Mesothelial cell of epicardium (in vitro differentiated cells): ENCODE measurements at places on chromosomes 4 and X. TPM values are rescaled to one million over a fixed set of nuclear protein-coding genes. Genes with fewer than 3 reads are reported as not detected.

DNA sequence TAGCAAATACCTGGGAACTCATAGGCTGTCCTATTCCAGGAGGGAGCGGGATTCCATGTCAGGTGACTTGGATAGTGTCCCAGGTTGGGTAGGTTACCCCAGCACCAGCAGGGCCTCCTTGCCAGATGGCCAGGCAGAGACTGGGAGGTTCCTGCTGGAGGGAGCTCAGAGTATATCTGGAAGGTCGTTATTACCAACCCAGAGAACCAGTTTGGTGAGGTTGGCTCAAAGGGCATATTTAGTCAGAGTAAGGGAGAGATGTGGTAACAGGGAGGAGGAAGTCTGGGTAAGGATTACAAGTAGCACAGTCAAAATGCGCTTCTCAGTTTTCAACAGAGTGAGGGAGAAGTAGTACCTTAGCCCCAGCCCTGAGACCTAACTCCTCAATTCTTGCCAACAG lies 53.3 kb upstream of the LNX1 start:
- no peak overlapping the region for H3K4me3 ChIP-seq
- DNase-seq: no peak
- no peaks in the 10 kb centered on the region for H3K36me3 ChIP-seq
- H3K27me3 ChIP-seq: no peaks in the 10 kb centered on the region
- no peak overlapping the region for H3K27ac ChIP-seq
- peaks cover 20% of the 10 kb centered on the region for H3K4me1 ChIP-seq

DNA sequence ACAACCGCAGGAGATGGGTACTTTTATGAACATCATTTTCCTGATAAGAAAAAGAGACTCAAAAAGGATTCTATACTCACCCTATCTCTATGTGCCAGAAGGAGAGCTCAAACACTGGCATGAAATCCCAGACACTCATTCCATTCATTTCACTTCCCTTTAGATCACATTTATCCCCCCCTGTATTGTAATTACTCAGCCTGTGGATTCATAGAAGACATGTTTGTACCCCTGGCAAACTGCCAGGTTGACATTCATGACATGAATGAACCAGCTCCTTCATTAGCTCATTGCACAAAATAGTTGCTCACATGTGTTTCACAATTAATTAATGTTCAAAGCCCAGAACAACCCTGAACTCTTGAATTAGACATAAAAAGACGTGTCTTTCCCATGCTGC lies 4.9 kb downstream of the SMR3A start:
- no peaks in the 10 kb centered on the region for H3K36me3 ChIP-seq
- peaks cover 8% of the 10 kb centered on the region for H3K4me1 ChIP-seq
- no peak overlapping the region for H3K4me3 ChIP-seq
- H3K27me3 ChIP-seq: peaks cover 3% of the 10 kb centered on the region
- no peak overlapping the region for H3K27ac ChIP-seq

DNA sequence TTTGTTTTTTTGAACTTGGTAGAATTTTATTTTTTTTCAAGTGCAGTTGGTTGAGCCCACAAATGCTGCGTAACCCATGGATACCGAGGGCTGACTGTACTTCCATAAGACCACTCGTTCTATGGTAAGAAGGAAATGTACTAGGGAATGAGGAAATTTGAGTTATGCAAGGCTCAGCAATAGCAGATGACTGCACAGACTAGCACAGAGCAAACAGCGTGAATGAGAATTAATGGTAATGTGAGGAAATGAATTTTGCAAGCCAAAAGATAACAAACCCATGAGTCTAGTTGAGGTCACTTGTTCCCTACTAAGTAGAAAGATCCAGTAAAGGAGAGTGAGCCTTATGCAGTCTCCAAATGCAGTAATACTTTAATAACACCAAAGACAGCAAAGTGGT lies 17.4 kb downstream of the GSPT2 start:
- no peaks in the 10 kb centered on the region for H3K36me3 ChIP-seq
- no peak overlapping the region for H3K27ac ChIP-seq

GRCh38 chr4:101086801-101087586 lies 260.3 kb downstream of the PPP3CA start:
- H3K36me3 ChIP-seq: no peaks in the 10 kb centered on the region
- no peak overlapping the region for H3K27ac ChIP-seq
- H3K27me3 ChIP-seq: no peaks in the 10 kb centered on the region
- no peak overlapping the region for H3K4me3 ChIP-seq

- no peaks in the 10 kb centered on the region for H3K4me1 ChIP-seq
- no peak for DNase-seq
- H3K36me3 ChIP-seq: peaks cover 1% of the 10 kb centered on the region
- no peak overlapping the region for H3K4me3 ChIP-seq
- H3K27me3 ChIP-seq: no peaks in the 10 kb centered on the region
Observed at GRCh38 chrX:21529771-21530170, 128.4 kb downstream of the KLHL34 start.

- H3K27me3 ChIP-seq: no peaks in the 10 kb centered on the region
- no peak overlapping the region for H3K4me3 ChIP-seq
- peaks cover 6% of the 10 kb centered on the region for H3K4me1 ChIP-seq
- H3K36me3 ChIP-seq: no peaks in the 10 kb centered on the region
- H3K27ac ChIP-seq: no peak overlapping the region
Observed at GRCh38 chrX:39144956-39145355, 343.7 kb downstream of the MID1IP1 start.

DNA sequence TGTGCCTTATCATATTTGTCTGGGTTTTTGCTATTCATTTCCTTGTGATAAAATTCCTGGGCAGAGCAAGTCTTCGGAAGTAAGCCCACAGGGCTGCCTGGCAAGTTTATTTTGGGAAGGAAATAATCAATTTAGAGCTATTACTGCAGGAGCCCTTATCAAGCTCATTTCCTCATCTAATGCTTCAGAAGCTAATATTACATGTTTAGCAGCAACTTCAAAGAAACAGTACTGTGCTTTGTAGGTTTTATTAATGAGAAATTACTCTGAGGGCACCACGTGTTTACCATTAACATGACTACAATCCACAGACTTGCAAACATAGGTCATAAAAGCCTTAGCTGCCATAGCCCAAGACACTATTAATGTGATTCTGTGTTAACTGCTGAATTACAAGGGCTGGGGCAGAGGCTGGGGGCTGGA lies 540.0 kb downstream of the SPRY1 start:
- no peak for DNase-seq
- H3K27me3 ChIP-seq: no peaks in the 10 kb centered on the region
- no peak overlapping the region for H3K4me3 ChIP-seq
- peak overlapping the region; percentile 32 for H3K27ac ChIP-seq

The NUDT11 gene
- total RNA-seq: 16.2 to 18.1 TPM (median 17.1 TPM) in 3 replicates

GRCh38 chr4:3307060-3307459 lies 14.2 kb downstream of the RGS12 start:
- H3K27ac ChIP-seq: no peak overlapping the region
- no peak overlapping the region for H3K4me3 ChIP-seq
- peaks cover 37% of the 10 kb centered on the region for H3K4me1 ChIP-seq
- H3K27me3 ChIP-seq: no peaks in the 10 kb centered on the region
- peak; percentile 16 for DNase-seq

DNA sequence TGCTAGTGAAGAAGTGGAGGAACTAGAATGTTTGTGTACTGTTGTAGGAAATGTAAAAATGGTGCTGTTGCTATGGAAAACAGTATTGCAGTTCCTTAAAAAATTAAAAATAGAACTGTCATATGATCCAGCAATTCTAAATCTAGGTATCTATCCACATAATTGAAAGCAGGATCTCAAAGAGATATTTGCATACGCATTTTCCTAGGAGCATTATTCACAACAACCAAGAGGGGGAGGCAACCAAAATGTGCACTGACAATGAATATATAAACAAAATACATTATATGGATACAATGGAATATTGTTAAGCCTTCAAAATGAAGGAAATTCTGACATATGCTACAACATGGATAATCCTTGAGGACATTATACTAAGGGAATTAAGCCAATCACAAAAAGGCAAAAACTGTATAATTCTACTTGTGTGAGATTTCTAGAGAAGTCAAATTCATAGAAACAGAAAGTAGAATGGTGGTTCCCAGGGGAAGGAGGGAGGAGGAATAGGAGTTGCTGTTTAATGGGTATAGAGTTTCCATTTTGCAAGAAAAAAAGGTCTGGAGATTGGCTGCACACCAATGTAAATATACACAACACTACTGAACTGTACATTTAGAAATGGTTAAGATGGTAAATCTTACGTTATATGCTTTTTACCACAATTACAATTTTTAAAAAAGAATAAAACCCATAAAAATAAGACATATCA lies 35.6 kb upstream of the KCNE5 start:
- H3K36me3 ChIP-seq: peaks cover 19% of the 10 kb centered on the region
- no peaks in the 10 kb centered on the region for H3K27me3 ChIP-seq
- H3K4me3 ChIP-seq: no peak overlapping the region
- no peak overlapping the region for H3K27ac ChIP-seq

GRCh38 chr4:76279462-76279861 lies 27.1 kb upstream of the STBD1 start:
- H3K4me3 ChIP-seq: no peak overlapping the region
- H3K36me3 ChIP-seq: no peaks in the 10 kb centered on the region
- no peak for DNase-seq
- H3K27me3 ChIP-seq: no peaks in the 10 kb centered on the region
- H3K27ac ChIP-seq: no peak overlapping the region
- peaks cover 4% of the 10 kb centered on the region for H3K4me1 ChIP-seq

- peaks cover 8% of the 10 kb centered on the region for H3K4me1 ChIP-seq
- no peak overlapping the region for H3K27ac ChIP-seq
- no peaks in the 10 kb centered on the region for H3K27me3 ChIP-seq
Observed at GRCh38 chr4:173797296-173797695, 267.3 kb upstream of the HAND2 start.

- no peaks in the 10 kb centered on the region for H3K36me3 ChIP-seq
- H3K4me1 ChIP-seq: no peaks in the 10 kb centered on the region
- H3K27me3 ChIP-seq: no peaks in the 10 kb centered on the region
- H3K4me3 ChIP-seq: no peak overlapping the region
Observed at GRCh38 chrX:69357317-69357716, 146.8 kb upstream of the NALF2 start.
